ENCODE measurements at places on chromosomes 1 and 21. TPM values are rescaled to one million over a fixed set of nuclear protein-coding genes. Genes with fewer than 3 reads are reported as not detected.

DNA sequence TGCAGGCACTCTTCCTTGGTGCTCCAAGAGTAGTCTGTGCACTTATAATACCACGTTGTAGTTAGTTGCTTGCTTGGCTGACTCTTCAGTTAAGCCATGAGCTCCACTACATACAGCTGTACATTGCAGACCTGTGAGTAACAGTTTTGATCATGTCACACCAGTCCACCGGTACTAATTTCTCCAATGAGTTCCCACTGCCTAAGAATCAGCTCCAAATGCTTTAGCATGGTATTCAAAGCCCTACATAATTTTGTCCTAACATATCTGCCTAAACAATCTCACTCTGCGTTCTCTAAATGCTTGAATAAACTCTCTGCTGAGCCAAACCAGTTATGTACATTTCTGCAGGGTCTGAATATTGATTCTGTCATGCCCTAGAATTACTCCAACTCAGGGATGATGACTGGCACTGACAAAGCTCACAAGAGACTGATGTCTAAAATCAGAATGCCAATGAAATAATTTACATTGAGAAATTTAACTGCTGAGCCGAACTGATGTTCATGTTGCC, 200.7 kb downstream of the LHX8 start:
- no peak for DNase-seq

Gene FAM89A
- total RNA-seq, result 3.5 TPM

GRCh38 chr1:103942029-103942428, 192.3 kb downstream of the AMY1C start:
- no peak for DNase-seq

GRCh38 chr21:29332461-29333362, 34.0 kb downstream of the BACH1 start:
- DNase-seq, result no peak

- DNase-seq, result no peak
Observed at GRCh38 chr1:38361566-38361965, 315.0 kb upstream of the POU3F1 start.
